Ascending aorta (tissue), 2 donors: ENCODE measurements at places on chromosomes 16 and 17. TPM values are rescaled to one million over a fixed set of nuclear protein-coding genes. Genes with fewer than 3 reads are reported as not detected.

- no peak for DNase-seq
Observed at GRCh38 chr16:81686391-81687130, 92.5 kb upstream of the PLCG2 start.

- DNase-seq: no peak
Observed at GRCh38 chr16:5551909-5552308, 454.3 kb upstream of the EEF2KMT start.

DNA sequence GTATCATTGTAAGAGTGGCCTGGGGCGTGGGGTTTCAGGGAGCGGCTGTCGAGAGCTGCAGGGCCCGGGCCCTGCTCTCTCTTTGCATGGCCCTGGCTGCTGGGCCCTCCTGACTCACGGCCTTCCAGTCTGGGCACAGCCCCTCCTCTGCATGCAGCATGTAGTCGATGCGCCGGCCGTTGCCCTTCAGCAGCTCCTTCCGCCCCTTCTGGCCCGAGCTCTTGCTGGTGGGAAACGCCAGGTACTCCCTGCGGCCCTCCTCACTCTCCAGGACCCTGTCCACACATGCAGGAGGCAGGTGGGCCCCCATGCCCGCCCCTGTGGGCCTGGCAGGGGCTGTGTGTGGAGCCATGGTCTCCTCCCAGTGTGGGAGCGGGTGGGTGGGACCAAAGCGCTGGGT is 50.7 kb downstream of the PRMT7 start:
- DNase-seq: no peak

GRCh38 chr17:21061971-21062526 is 19.2 kb upstream of the USP22 start:
- no peak for DNase-seq

The IST1 gene
- total RNA-seq: 116 TPM

The AARSD1 gene
- 3.8 TPM for total RNA-seq

- no peak for DNase-seq
Observed at GRCh38 chr17:10631048-10631700, 25.9 kb downstream of the MYH3 start.
